Activated T-cell treated with anti-CD3 and anti-CD28 coated beads, Interleukin-2, amount 50 U/mL, for 48 hours (primary cell): ENCODE measurements at places on chromosomes 1 and 21.

- DNase-seq, result no peak
Measured at GRCh38 chr21:21439761-21440160, 441.6 kb downstream of the NCAM2 start.

DNA sequence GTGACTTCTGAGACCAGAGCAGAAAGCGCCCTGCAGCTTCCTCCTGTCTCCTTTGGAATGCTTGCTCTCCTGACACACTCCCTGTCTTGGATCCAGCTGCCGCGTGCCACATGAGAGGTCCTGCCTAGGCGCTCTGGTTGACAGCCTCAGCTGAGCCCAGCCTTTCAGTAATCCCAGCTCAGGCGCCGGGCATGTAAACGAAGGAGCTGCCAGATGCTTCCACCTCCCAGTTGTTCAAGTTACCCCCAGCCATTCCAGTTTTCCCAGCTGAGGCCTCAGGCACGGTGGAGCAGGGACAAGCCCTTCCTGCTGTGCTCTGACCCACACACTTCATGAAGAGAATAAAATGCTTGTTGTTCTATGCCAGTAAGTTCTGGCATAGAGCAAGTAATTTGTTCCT is 14.3 kb upstream of the CD34 start:
- DNase-seq, result no peak

- DNase-seq, result no peak
Measured at GRCh38 chr21:44702973-44703730, 6.2 kb downstream of the KRTAP10-12 start.

GRCh38 chr1:56933606-56934005 is 32.2 kb downstream of the C8B start:
- DNase-seq, result no peak

GRCh38 chr1:167927046-167927754 is 9.3 kb upstream of the DCAF6 start:
- DNase-seq, result no peak
